ENCODE measurements at places on chromosomes 6 and 20. TPM values are rescaled to one million over a fixed set of nuclear protein-coding genes. Genes with fewer than 3 reads are reported as not detected.

STMND1 gene
- not detected for total RNA-seq

DNA sequence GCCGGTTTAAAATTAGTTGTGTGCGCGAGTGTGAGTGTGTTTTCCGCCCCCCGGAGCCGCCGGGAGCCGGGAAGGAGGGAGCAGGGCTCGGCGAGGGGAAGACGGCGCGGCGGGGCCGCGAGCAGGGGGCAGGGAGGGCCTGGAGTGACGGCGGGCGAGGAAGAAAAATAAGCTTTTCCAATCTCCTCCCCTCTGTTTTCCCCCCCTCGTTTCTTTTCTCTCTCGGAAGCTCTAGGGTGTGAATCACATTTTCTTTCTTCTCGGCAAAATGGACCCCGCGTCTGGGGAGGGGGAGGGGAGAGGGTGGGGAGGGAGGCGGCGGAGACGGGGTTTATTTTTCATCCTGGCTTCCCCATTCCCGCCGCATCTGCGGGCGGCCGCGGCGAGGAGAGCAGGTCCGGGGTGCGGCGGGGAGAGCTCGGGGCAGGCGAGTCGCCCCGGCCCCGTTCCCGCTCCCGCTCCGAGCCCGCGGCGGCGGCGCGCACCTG is 881 bp downstream of the BICRAL start:
- peak; percentile 68 for DNase-seq

- DNase-seq, result peak; percentile 93
Measured at GRCh38 chr6:43120944-43121913, 45.1 kb downstream of the PTK7 start.

ZNF334 gene
- total RNA-seq, result 1.6 TPM

GRCh38 chr20:33933469-33933909 is 60.2 kb upstream of the RALY start:
- peak; percentile 56 for DNase-seq

DNA sequence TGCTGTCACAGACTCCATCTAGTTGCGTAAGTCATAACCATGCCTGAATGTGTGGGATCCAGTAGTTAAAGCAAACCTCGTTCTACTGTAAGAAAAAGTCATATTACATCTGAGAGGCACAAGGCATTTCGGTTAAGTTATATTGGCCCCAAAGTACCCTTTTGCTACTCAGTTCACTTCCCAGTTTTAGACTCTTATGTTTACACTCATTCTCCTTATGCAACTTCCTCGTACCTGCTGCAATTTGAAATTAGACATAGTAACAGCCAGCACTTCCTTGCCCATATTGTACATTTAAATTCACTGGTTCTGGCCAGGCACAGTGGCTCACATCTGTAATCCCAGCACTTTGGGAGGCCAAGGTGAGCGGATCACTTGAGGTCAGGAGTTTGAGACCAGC is 37.0 kb downstream of the PEX7 start:
- DNase-seq, result no peak

- no peak for DNase-seq
Measured at GRCh38 chr20:34495916-34496315, 20.3 kb upstream of the DYNLRB1 start.

DNA sequence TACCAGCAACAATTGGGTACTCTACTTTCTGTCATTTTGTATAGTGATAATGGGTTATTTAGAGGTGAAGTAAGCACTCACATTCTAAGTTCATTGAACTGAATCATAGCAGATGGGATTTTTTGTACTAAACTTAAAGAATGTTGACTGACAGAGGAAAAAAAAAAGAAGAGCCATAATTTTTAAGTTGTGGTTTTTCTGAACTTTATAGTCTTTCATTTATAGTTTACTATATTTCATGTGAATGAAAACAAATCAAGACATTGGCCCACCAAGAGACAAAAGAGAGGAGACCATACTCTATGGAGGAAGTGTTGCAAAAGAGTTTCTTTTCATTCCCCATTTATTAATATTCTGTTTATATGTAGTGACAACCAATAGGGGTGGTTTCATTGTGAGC is 685.7 kb downstream of the BCKDHB start:
- DNase-seq, result no peak

HRH3 gene
- not detected for total RNA-seq

GRCh38 chr6:429515-430121 is 38.1 kb downstream of the IRF4 start:
- no peak for DNase-seq

SOX18 gene
- total RNA-seq, result not detected

GRCh38 chr6:170198298-170198697 is 92.6 kb downstream of the DLL1 start:
- DNase-seq, result no peak

- DNase-seq, result no peak
Measured at GRCh38 chr6:141992109-141992508, 140.6 kb upstream of the GJE1 start.

DNA sequence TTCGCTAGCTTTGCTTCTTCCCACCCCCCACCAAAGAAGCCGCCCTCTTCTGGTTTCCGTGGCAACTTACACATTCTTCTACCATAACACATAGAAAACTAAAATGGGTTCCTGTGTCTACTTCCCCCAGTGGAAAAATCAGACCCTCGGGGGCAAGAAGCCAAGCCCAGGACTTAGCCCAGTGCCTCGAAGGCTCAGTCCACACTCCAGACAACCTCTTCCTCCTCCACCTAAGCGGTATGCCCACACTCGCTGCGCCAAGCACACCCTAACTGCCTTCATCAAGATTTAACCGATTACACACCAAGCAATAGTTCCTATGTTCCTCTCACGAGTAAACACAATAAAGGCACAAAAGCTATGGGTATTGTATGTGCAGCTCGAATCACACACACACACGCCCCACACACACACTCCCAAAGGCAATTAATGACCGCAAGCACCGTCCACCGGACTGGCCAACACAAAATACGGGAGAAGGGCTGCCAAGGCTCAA is 537 bp downstream of the PPIL4 start:
- peak; percentile 38 for DNase-seq

DNA sequence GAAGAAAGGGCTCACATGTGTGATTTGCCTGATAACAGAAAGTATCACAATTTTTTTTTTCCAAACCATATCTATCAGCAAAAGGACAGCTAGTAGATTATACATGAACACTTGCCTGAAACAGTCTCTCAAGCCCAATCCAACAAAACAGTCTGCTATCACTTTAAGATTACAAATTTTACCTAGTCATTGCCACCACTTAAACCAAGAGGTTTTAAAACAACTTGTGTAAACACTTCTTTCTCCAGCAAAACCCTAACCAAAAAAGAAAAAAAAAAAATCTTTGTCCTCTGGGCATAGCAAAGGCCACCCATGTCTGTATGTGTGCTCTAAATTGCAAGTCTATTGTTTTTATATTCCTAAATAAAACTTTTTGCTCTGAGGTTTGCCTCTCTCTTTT is 1568.4 kb downstream of the GRIK2 start:
- no peak for DNase-seq

SLC44A4 gene
- 10.5 TPM for total RNA-seq

DNA sequence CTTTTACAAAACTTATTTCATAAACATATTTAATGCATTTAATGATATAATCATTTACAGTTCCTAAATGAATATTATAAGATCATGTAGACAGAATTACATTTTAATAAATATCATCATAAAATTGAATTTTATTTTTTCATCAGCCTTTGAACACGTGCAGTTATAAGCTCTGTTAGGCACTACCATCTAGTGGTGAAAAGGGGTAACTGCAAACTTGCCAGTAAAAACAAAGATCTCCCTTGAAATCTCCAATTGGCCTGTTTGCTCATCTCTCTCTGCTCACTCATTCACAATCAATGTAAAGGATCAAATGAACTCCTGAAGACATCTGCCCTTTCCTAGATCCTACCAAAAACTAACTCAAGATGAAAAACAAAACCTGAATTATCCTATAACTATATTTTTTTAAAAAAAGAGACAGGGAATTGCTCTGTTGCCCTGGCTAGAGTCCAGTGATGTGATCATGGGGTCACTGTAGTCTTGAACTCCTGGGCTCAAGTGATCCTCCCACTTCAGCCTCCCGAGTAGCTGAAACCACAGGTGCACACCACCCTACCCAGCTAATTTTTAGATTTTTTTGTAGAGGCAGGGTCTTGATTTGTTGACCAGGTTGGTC is 31.7 kb downstream of the SAMHD1 start:
- DNase-seq, result peak; percentile 58

DNA sequence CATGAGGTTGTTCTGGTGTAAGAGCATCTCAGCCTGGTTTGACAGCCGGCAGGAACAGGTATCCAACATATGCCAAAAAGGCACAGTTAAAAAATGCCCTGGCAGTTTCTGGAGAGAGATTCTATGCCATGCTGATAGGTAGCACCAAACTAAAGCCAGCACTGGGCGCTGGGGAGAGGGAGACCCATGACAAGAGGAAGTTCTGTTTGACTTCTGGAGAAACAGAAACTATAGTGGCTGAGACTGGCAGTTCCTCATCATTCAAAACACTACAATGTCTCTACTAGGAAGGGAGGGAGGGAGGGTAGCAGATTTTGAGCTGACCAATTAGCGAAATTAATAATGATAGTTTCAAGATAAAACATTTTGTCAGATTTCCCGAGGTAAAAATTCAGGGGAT is 174.1 kb downstream of the ADAT2 start:
- DNase-seq, result no peak

IMPG1 gene
- total RNA-seq, result not detected

- DNase-seq, result no peak
Measured at GRCh38 chr6:132495604-132496079, 17.3 kb downstream of the STX7 start.

DNA sequence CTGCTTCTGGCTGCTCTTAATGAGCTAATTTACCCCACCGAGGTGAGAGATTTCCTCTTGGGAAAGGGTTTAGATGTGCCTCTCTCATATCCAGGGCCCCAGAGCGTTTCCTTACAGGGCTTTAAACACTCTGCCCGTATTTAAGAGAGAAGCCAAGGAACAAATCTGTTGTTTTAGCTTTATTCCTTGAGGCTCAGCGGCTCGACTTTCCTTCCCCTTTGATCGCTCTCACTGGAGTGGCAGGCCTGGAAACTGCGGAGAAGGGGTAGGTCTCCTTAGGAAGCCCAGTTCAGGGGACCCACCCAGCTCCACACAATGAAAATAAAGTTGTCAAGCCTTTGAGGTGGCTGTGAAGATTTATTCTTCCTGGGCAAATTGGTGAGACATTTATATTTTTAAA is 132.0 kb upstream of the JAG1 start:
- no peak for DNase-seq

GRCh38 chr6:12423832-12424231 is 133.7 kb downstream of the EDN1 start:
- peak; percentile 22 for DNase-seq

DNA sequence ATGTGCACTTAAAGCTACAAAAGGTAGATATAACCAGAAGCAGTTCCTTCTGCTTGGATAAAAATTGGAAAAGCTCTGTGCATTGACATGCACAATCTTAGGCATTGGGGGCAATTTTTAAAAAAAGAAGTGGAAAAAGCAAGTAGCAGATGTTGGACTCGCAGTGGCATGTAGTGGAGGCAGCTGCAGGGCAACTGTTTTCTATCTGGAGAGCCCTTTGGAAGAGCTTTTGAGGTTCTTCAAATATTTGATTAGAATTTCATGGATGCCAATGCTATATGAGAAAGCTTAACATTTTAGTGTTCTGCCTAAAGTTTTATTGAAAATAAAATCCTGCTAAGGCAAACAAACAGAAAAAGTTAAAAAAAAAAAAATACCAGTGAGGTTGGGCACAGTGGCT is 388.3 kb upstream of the RNF217 start:
- no peak for DNase-seq

GRCh38 chr6:122977180-122977579 is 18.9 kb upstream of the CLVS2 start:
- no peak for DNase-seq

DNA sequence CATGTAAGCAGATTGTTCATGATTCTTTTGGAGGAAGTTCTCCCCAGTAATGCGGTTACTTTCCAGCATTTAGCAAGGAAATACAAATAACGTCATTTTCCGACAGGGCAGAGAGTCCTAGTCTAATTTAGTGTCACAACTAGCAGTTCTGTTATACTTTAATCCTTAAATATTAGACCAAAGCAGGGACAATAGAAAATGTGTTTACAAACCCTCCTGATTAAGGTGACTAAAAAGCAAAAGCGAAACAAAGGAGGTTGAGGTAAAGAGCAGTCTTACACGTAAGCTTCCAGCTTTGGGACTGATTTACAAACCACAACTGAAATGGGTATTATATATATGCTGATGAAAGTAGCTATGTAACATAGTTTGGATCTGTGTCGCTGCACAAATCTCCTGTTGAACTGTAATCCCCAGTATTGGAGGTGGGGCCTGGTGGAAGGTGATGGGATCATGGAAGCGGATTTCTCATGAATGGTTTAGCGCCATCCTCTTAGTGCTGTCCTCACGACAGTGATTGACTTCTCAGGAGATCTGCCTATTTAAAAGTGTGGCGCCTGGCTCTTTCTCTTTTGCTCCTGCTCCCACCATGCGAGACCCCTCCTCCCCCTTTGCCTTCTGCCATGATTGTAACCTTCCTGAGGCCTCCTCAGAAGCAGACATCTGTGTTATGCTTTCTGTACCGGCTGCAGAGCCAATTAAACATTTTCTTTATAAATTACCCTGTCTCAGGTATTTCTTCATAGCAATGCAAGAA is 81.9 kb downstream of the PLCB1 start:
- DNase-seq, result no peak

RAB44 gene
- under 0.01 TPM for total RNA-seq

DNA sequence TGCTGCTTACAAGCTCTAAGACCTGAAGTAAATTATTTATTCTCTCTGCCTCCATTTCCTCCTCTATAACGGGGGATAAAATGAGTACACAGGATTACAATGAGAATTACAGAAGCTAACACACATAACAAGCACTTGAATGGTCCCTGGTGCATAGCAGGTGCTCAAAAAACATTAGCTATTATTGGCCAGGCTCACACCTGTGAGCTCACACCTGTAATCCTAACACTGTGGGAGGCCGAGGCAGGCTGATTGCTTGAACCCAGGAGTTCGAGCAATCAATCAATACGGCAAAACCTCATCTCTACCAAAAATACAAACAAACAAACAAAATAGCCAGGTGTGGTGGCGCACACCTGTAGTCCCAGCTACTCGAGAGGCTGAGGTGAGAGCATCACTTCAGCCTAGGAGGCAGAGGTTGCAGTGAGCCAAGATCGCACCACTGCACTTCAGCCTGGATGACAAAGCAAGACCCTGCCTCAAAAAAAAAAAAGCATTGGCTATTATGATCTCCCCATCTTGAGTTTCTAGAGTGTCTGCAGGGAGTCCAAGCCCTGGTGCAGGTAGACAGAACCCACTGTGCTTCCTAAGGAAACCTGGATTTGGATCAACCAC is 68.1 kb downstream of the PREX1 start:
- no peak for DNase-seq
